Fibroblast of pulmonary artery (primary cell): ENCODE measurements at places on chromosomes 6 and 20.

DNA sequence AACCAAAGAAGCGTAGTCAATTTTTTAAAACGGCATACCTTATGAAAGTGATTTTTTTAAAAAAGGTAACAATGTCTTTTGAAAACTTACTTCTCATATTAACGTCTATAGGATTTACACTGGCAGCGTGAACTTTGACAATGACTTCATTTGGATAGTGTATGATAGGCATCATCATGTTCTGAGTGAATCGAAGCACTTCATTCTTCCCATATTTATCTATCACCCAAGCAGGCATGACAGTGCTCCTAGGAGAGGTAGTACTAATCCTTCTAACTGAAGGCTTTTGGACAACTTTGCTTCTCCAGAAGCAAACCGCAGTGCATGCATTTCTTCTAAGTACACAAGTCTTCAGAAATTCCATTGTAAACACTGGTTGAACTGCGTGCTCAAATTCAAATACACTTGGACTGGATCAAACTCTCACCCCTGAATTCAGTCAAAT lies 618 bp downstream of the RTN4IP1 start:
- no peak for DNase-seq

DNA sequence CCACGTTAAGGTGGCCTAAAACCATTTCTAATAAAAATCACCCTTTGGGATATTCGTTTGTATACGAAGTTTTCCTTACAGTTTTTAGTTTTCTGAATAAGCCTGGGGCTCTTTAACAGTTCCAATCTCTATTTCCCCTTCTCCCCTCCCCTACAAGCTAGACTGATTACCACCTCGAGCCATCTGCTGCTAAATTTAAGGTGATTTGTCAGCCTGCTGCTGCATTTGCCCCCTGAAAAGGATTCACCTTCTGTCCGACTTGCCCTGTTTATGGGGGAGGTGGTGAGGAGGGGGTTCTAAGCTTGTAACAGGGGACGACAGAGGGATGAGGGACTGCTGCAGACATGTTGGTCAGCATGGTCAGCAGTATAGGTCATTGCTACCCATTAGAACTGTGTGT lies 146.3 kb downstream of the JARID2 start:
- DNase-seq, result no peak

DNA sequence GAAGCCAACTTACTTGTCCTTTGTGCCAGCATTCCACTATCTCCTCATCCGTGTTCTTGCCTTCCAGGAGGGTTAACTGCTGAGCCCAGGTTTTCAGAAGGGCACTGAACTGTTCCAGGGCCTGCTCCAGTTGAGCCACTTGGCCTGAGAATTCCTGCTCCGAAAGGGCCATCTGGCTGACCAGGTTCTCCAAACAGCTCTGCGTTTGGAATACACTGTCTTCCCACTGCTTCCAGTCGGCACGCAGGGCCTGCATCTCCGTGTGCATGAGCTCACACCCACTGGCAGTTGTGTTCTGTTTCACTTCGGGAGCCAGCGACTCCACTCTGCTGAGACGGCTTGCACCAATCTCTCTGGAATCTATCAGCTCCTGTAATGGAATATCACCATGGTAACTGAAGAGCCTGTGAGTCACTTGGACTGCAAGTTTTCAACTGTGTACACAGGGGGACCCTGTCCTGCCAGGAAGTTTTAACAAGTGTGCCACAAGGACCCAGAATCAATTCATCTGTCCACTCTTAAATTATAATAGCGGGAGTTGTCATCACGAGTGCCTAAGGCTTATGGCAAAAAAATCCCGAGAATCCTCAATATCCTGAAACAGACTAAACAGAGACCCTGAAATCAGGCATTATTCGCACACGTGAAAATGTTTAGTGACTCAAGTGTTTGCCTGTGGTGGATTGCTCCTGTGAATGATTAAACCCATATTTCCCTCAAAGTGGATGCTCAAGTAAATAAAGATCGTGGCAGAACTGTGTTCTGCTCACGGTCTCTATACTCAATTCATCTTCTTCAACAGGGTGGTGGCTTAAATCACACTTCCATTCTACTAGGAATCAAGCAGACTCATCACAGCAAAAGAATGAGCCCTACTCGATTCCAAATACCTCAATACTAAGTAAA lies 255.9 kb downstream of the SYNE1 start:
- DNase-seq, result peak; percentile 96

GRCh38 chr6:36688739-36689075 lies 8.9 kb upstream of the RAB44 start:
- no peak for DNase-seq

GRCh38 chr6:148971031-148971927 lies 224.4 kb downstream of the UST start:
- DNase-seq, result no peak

GRCh38 chr6:155041741-155042279 lies 46.7 kb downstream of the TIAM2 start:
- no peak for DNase-seq

DNA sequence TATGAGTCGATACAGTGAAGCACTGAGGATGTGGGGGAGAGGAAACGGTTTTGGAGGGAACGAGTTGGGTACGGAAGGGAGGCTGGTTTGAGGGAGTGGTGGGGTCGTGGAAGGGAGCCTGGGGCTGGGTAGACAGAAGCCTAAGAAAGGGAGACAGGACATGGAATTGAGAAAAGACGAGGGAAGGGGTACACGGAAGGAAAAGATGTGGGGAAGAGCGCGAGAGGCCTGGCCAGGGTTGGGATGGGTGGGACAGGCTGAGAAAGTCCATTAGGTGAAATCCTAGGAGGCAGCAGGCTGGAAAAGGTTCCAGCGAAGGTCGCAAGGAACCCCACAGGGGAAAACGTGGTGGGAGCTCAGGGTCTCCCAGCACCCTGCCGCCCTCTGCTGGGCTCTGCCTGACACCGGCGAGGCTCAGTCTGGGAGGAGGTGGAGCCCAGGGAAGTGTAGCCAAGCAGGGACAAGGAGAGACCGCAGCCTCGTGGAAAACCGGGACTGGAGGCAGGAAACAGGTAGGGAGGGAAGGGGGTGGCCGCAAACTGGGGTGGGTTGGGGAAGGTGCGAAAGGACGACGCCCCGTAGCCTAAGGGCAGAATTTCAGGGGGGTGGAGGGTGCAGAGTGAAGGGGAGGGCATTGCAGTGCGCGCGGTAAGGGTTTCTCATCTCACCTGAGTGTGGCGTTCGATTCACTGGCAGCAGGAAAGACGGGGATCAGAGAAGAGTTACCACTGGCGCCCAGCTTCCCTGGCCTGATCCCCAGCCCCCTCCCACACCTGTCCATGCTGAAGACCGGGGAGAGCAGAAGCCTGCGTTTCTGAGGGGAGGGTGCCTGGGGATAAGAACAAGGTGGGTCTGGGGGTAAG lies 4.3 kb downstream of the GABBR1 start:
- peak; percentile 79 for DNase-seq

DNA sequence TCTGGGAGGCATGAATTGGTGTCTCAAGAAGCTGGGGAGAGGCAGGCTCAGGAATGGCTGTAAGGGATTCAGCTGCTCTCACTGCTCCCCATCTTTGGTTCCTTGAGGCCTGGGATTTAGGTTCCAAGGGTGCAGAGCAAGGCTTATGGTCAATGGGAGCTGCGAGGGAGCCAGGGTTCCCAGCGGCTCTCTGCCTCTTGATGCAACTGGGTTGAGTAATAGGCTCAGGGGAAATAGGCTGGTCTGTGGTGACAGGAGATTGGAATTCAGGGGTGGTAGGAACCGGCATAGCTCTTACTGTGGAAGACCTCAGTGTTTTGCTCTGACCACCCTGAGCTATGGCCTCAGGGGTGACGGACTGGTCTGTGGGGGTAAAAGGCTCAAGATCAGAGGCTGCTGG lies 13.0 kb upstream of the NRM start:
- DNase-seq, result no peak

GRCh38 chr6:31723980-31724691 lies 963 bp downstream of the MPIG6B start:
- DNase-seq, result no peak

- DNase-seq, result no peak
Measured at GRCh38 chr6:89934685-89935366, 40.6 kb downstream of the GJA10 start.
